ENCODE measurements at places on chromosomes 16 and 17. TPM values are rescaled to one million over a fixed set of nuclear protein-coding genes. Genes with fewer than 3 reads are reported as not detected.

CCDC154 gene
- 0.76 TPM for total RNA-seq

DNA sequence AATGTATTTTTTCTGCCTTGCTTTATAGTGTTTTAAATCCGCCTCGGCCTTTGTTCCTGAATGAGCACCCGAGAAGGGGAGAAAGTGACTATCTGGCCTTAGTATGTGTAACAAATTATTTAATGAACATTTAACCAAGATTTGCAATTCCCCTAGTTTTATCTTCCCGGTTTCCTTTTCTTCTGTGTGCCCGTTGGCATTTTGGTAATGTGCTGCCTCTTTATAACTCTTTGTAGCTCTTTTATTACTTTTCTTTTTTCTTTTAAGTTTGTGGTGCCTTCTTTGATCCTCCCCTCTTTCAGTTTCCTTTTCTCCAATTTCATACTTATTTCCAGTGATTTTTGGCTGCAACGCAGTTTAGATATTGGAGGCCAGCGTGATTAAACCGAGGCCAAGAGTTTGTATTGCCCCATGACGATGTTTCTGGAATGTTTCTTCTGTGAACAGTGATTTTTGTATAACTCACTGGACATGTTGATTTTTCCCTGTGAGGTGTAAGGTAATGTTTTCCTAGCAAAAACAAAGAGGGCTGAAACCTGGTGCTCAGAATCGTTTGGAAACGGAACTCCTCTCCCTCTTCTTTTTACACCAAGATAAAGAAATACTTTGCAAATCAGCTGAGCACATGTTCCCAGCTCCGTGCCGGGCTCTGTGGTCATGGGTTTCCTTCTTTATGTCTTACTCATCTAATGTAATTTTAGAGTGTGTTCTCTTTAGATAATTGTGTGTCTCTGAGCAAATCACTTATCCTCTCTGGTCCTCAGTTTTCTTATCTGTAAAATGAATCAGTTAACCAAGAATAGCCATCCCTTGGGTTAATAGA is 344.3 kb downstream of the WWOX start:
- no peak for ATAC-seq

DNA sequence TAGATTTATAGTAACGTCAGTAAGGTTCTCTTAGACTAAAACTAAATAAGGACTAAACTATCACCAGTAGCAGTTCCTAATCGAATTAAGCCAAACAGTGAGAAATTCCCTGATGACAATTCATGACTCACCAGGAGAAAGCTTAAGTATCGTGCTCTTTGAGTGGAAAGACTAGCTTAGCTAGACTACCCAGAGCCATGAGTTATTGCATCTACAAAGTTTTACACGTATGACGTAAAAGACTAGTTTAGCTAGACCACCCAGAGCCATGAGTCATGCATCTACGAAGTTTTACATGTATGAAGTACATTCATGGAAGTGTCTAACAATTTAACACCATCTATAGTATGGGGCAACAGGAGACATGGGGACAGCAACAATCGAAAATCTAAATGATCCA is 36.6 kb downstream of the UBE2G1 start:
- ATAC-seq: no peak

PMFBP1 gene
- 1.1 TPM for total RNA-seq

SMPD3 gene
- total RNA-seq: 0.51 TPM

DNA sequence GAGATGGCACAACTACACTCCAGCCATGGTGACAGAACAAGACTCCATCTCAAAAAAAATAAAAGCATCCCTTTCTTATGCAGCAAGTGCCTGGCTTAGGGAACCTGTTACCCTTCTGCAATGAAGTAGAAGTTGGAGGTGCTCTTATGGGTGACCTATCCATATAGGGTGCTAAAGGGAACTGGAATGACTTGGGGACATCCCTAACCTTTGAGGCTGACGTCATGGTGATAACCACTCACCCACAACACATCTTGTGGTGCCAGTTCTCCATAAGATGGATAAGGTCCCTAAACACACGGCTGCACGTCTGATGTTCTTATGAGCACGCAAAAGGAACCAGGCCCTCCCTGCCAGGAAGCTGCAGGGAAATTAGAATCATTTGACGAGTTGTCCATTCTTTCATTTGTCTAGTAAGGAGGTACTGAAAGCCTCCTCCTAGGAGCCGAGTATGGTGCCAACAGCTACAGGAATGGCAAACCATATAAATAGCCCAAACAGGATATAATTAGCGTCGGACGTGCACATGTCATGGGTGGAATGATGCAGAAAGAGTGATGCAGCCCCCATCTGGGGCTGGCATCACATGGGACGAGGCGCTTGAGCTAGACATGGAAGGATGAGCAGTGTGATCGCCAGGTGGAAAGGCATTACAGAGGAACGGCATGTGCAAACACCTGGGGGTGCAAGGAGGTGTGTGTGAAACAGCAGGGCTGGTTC is 52.5 kb downstream of the ARHGAP27 start:
- ATAC-seq: no peak

Measured in motor neuron (in vitro differentiated cells).